Right lung (tissue), 10 donors: ENCODE measurements at places on chromosomes 5 and 9. TPM values are rescaled to one million over a fixed set of nuclear protein-coding genes. Genes with fewer than 3 reads are reported as not detected.

The CNTLN gene
- 22.5 TPM for polyA plus RNA-seq

The NCBP1 gene
- polyA plus RNA-seq, result 38.9 TPM

The DMRTA1 gene
- 2.5 TPM for polyA plus RNA-seq

The LECT2 gene
- 1.2 TPM for polyA plus RNA-seq

The ADGRD2 gene
- 0.08 TPM for polyA plus RNA-seq

The ZNF367 gene
- 9.0 TPM for polyA plus RNA-seq

The GTF2H2 gene
- 43.6 TPM for polyA plus RNA-seq
